ENCODE measurements at places on chromosomes 16 and 17.

DNA sequence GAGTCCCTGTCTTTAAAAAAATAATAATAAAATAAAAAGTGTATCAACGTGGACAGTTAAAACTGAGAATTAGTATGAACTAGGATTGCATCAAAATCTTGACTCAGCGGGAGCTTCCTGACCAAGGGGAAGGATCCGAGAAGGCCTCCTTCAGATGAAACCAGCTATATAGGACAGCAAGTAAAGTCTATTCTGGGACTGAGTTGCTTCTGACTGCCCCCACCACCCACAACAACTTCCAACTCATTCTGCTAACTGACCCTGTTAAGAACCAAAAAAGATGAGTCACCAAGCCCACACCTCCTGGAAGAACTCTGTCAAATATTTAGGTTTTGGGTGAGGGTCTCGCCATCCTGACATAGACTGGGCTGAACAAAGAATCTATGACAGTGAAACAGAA, 24.9 kb downstream of the MPP3 start:
- no peak for DNase-seq

- no peak for DNase-seq
Observed at GRCh38 chr16:13961099-13961811, 41.3 kb downstream of the ERCC4 start.

- no peak for DNase-seq
Observed at GRCh38 chr16:20868890-20869289, 31.3 kb downstream of the DCUN1D3 start.

DNA sequence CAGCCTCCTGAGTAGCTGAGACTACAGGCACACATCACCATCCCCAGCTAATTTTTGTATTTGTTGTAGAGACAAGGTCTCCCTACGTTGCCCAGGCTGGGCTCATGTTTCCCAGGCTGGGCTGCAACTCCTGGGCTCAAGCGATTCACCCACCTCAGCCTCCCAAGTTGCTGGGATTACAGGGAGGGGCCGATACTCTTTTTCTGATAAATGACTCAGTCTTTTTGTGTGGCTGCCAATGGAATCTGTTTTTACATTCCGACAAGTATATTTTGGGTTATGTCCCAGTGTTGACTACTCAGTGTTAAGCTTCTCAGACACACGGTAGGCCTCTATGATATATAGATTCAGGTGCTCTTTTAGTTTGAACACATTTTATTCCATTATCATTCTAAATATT, 58.1 kb downstream of the SLFN11 start:
- DNase-seq, result no peak

- no peak for DNase-seq
Observed at GRCh38 chr16:19997264-19997663, 76.4 kb downstream of the GPR139 start.

GRCh38 chr17:18950346-18950745, 1.6 kb upstream of the SLC5A10 start:
- DNase-seq, result no peak

DNA sequence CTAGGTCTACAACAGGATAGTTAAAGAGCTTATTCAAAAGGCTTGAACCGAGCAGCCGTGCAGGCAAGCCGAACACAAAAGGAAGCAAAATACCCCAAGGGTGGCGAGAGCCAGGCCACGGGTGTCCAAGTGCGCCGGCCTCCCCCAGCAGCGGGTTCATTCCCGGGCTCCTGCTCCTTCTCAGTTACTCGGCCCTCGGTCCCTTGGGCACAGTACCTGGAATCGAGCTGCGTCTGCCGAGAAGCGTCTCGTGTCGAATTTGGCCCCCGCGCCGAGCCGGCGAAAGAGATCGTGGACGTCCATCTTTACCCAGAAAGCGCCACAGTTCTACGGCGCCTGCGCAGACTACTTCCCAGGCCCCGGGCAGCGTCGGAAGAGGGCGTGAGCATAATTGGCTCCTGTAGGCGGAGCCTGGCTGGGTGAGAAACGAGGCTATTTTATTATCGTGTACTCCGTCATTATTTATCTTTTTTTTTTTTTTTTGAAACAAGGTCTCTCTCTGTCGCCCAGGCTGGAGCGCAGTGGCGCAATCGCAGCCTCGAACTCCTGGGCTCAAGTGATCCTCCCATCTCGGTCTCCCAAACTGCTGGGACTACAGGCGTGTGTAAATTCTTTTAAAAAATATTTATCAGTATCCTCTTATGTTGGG, at the start of gene DDX52:
Gene DDX52, minus strand, starts transcription at position 329 of the 649 bp plus-strand sequence. Its CDS starts 26 bp downstream, at position 303.
- DNase-seq, result peak; percentile 78

- peak; percentile 45 for DNase-seq
Observed at GRCh38 chr17:1557355-1558095, 5.1 kb downstream of the PITPNA start.

DNA sequence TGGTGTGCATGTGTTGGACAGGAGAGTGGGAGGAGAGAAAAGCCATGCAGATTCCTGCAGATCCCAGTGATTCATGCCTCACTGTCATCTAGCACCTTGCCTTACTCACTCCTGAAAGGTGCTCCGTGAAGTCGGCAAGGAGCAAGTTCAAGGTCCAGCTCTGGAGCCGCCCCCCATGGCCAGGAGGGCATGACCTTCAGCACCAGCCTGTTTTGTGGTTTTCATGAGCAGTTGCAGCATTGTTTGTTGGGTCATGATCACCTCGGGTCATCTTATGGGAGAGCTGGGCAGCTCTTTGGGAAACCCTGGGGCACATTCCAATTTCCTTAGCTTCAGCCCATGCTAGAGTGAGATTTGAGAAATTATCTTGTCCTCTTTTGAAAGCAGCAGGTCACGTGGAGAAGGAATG, 137.5 kb upstream of the IRX3 start:
- DNase-seq, result no peak

GRCh38 chr16:12917653-12918052, 16.3 kb downstream of the SHISA9 start:
- no peak for DNase-seq

DNA sequence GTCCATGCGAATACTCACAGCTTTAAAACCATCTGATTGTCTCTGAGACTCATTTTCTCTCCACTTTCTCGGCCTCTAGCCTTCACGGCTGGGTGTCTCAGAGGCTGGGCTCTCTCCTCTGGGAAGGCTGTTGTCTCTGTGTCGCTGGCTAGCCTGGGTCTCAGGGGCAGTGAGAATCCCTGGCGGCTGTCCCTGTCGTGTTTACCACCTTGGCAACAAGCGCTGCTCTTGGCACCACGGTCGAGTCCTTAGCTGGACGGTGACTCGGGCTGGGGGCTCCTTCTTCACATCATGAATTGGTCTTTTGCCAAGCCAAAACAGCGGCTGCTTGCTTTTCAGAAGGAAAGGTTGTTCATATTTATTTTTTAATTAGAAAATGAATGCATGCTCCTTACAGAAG, 81.1 kb downstream of the MSI2 start:
- DNase-seq, result no peak

- DNase-seq, result no peak
Observed at GRCh38 chr17:56908001-56908542, 5.8 kb downstream of the TRIM25 start.

- DNase-seq, result no peak
Observed at GRCh38 chr17:74442670-74443515, 11.0 kb downstream of the GPRC5C start.

GRCh38 chr17:76385892-76386786, 1.7 kb downstream of the SPHK1 start:
- DNase-seq, result no peak

DNA sequence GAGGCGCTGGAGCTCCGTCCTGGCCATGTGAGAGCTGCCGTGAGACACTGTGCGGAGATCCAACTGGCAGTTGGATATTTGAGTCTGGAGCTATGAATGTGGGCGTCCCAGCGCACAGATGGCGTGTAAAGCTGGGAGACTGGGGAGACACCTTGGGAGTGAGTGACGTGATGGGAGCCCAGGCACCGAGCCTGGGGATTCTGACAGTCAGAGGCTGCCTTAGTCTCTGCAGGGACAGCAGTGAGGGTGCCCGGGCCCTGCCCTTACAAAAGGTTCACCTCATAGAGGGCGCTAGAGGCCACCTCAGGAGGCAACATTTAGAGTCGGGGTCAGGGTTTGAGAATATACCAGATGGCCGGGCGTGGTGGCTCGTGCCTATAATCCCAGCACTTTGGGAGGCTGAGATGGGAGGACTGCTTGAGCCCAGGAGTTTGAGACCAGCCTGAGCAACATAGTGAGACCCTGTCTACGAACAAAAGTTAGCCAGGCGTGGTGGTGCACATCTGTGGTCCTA, 194.1 kb upstream of the GSE1 start:
- DNase-seq, result no peak

Data from pulmonary artery endothelial cell (primary cell).